Hindlimb muscle (tissue), 1 donor: ENCODE measurements at places on chromosomes 16 and 17.

GRCh38 chr17:49730785-49731434 lies 23.1 kb upstream of the SLC35B1 start:
- no peak for DNase-seq

- no peak for DNase-seq
These were observed at the start of gene CD300C for GRCh38 chr17:74545843-74546230. CD300C (minus strand) TSS chr17:74546115; CDS start chr17:74545782, 333 bp downstream.

DNA sequence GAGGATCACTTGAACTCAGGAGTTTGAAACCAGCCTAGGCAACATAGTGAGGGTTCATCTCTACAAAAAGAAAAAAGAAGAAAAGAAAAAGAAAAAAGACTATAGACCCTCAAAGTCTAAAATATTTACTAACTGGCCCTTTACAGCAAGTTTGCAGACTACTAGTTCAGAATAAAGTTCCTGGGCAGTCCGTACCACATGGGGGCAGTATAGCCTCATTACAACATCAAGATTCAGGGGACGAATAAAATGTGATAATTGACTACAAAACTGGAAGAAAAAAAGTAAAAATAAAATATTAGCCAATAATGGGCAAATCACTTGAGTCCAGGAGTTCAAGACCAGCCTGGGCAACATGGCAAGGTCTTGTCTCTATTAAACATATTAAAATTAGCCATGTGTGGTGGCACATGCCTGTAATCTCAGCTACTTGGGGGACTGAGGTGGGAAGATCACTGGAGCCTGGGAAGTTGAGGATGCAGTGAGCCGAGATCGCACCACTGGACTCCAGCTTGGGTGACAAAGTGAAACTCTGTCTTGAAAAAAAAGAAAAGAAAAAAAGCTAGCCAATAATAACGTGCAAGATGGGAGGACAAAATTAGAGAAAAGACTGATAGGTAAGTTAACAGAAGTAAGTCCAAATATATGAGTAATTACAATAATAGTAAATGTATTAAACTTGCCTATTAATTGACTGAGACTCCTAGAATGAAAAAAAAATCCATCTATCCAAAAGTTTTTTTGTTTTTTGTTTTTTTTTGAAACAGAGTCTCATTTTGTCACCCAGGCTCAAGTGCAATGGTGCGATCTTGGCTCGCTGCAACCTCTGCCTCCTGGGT lies 129.4 kb upstream of the SEC14L1 start:
- no peak for DNase-seq

- no peak for DNase-seq
These were observed 455 bp downstream of the ATP1B2 start for GRCh38 chr17:7651097-7651664.

GRCh38 chr17:48544349-48545021 lies 424 bp downstream of the HOXB2 start:
- DNase-seq = peak; percentile 68

- DNase-seq = no peak
These were observed 72.3 kb downstream of the CYTH1 start for GRCh38 chr17:78709751-78710181.

GRCh38 chr17:27538156-27538955 lies 82.1 kb downstream of the KSR1 start:
- no peak for DNase-seq

GRCh38 chr16:84700446-84701300 lies 873 bp downstream of the USP10 start:
- DNase-seq = peak; percentile 21

- DNase-seq = peak; percentile 32
These were observed at the start of gene CACNG3 for GRCh38 chr16:24255456-24256371. CACNG3 (plus strand) TSS chr16:24256335; CDS start chr16:24256755, 420 bp downstream.

GRCh38 chr16:83906683-83907082 lies 7.8 kb downstream of the MLYCD start:
- no peak for DNase-seq

GRCh38 chr16:47132308-47132707 lies 11.4 kb downstream of the NETO2 start:
- DNase-seq = no peak

DNA sequence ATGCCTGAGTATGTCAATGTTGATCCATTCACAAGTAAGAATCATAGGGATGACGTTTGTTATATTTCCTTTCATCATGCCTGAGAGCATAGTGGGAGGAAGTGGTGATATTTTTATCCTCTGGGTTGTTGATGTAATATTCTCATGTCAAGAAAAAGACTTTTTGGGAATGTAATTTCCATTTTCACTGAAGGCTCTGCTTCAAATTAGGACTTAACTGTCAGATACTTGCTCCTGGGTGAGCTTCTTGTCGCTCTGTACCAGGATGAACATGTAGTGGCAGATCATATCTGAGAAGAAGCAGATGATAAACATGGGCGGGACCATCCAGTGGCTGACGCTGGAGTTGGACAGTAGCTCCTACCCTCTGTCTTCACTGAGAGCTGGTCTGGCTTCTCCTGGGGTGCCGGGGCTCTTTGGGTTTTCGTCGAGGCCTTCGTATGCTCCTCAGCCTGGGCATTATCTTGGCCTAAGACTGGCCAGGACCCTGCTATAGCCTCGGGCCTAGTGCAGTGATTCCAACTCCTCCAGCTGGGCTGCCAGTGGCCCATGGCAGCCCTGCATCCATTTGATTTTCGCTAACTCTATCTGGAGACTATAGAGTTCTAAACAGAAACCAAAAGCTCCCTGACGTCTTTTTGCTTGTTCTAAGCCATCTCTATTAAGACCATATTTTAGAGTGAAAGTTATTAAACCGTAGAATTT lies 19.7 kb downstream of the CYB5B start:
- DNase-seq = peak; percentile 17

DNA sequence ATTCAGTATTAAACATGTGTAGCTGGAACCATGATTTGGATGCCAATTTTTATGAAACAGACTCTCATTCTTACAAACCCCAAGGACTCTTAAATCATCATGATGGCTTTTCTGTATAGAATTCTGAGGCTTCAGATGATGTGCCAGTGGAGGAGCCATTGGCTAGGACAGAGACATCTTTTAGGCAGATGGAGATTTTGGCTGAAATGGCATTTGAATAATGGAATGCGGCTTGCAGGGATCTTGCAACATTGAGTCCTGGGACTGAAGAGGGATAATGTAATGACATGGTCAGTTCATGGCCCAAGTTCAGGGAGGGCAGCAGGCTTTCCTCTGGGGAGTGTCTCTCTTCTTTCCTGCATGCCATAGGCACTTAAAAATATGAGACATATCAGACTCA lies 172.4 kb downstream of the ABCA8 start:
- no peak for DNase-seq

GRCh38 chr17:44345454-44346026 lies 438 bp downstream of the GRN start:
- DNase-seq = no peak
